GM20000 (cell line): ENCODE measurements at places on chromosomes 7 and 10.

GRCh38 chr10:77390481-77390891, 247.1 kb downstream of the KCNMA1 start:
- DNase-seq: no peak

GRCh38 chr7:143947111-143947510, 7.5 kb upstream of the OR2F1 start:
- DNase-seq: no peak

GRCh38 chr7:71987200-71987767, 424.9 kb downstream of the CALN1 start:
- DNase-seq: no peak

DNA sequence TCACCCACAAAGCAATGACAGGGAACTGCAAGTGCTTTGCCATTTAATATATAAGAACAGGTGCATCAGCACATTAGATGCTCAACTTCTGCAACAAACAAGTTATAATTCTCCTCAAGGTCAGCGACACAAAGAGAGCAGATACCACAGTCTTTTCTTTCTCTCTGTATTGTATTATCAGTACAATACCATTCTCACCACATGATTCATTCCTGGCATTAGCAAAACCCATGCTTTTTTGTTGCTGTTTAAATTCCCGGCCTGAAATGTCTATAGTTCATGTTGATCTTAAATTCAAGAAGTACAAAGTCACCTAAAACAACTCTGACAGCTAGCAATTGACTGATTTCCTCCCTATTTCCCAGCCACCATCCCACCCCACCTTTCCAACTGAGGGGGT, 111.8 kb upstream of the FEZF1 start:
- DNase-seq: no peak

GRCh38 chr10:86162036-86162435, 204.6 kb downstream of the GRID1 start:
- DNase-seq: no peak

DNA sequence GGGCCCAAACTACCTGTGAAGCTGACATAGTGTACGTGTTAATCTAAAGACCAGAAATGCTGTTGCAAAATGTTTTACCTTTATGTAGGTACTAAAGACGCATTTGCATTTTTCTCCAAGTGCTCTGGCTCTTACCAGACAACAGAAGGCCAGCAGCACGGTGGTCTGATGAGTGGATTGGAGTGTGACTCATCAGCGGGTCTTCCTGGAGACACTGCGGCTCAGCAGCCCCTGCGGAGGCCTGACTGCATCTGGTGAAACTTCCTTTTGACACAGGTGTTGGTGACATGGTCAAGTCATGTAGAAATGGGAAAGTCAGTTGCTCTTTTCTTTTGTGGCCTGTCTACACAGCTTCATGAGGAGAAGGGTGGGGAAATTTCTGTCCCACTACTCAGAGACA, 723.6 kb downstream of the INHBA start:
- no peak for DNase-seq

GRCh38 chr10:32959006-32959920, 1.2 kb upstream of the ITGB1 start:
- DNase-seq: peak; percentile 64

- DNase-seq: no peak
Observed at GRCh38 chr10:97175586-97175985, 10.2 kb downstream of the SLIT1 start.

DNA sequence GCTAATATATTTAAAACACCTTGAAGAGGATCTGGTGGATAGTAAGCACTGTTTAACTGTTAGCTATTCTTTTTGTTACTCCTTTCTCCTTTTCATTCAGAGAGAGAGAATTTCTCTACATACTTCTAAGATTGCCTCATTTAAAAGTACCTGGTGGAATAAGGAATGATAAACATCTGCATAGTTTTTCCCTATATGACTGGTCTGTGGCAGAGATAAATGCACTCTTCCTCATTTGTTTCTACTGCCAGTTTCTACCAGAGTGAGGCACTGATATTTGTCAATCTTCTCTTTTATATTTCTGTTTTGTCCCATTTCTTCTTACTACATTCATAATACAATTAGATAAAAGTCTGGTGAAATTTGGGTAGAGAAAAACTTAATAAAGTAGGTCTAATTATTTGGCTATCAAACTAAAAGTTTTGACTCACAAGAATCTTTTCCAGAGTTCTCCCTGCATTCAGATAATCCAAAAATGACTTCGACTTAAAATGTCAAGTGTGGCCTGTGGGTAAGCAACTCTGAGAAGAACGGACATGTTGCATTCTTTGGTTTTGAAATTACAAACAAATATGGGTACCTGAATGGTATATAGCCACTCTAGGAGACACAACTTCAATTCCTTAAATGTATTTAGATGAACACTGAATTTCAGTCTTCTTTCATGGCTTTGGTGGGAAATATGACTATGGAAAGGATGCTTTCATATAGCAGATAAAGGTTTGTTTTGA, 38.8 kb downstream of the RNLS start:
- no peak for DNase-seq

GRCh38 chr10:46518028-46518725, 38.3 kb downstream of the GPRIN2 start:
- DNase-seq: no peak

- no peak for DNase-seq
Observed at GRCh38 chr7:31761646-31762045, 74.6 kb downstream of the PPP1R17 start.

DNA sequence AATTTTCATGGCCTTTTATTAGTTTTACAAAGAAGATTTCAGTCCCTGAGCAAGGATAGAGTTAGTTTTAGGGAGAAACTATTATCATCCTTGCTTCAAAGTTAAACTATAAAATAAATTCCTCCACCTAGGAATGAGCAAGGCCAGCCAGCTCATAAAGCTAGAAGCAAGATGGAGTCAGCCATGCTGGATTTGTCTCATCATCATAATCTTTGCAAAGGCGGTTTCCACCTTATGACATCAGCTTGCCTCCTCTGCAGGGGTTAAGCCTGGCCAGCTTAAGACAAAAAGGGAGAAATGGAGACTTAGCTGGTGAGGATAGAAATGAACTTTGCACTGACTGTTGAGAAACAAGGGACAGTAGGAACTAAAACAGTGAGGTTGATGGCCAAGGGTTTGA, 18.7 kb downstream of the SSMEM1 start:
- DNase-seq: no peak

DNA sequence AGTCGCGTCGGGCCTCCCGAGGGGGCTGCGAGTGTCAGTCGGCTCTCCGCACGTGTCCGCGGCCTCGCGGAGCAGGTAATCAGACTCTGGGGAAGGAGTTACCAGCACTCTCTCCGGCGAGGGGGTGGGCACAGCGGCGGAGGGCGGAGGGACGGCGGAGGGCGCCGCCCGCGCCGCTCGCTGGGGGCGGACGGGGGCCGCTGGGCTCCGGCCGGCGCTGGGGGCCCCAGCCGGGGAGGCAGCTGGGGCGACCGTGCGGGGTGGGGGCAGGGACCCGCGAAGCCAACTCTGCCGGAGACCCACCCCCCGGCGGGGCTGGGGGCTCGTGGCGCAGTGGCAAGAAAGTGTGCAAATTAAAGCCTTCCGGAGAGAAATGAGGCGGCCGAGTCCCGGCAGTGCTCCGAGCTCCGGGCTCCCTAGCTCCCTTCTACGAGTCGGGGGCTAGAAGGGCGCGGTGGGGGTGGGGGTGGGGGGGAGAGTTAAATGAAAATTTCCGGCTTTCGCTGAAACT, at the start of gene CDK6:
Gene CDK6 (minus strand): TSS at position 85 of the 511 bp plus-strand sequence. CDS start 3,250 bp downstream, outside the sequence.
- peak; percentile 89 for DNase-seq

DNA sequence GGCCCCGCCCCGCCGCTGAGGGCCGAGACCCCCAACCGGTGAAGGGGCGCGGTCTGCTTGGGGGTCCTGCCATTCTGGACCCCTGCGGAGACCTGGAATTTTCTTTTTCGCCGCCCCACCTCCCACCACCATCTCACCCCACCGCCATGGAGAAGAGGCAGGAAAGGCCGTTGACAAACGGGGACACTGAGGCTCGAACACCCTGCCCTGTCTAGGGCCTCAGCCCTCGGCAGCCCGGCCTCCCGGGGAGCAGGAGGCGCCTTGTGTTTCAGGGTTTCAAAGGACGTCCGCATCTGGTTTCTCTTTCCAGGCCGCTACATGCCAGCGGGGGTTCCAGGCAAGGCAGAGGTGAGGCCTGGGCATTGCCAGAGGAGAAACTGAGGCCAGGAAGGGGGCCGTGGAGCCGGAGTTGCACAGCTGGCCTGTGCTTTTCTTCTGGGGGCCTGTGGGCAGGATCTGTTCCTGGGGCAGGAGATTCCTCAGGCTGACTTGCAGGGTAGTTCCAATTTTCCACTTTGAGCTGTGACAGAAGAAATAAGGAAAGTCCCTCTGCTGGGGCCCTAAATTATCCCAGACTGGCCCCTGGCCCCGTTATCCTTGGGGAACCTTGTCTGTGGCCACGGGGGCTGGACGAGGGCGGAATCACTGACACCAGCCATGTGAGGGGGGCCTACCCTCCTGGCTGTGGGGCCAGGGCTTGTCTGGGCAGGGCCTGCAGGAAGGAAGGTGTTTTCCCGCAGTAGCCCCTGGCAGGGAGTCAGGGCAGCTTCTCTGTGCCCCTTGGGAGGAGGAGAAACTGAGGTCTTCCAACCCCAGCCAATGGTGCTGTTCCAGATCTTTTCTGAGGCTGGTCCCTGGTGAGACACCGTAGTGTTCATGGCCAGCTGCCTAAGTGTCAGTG, 900 bp upstream of the MICALL2 start:
- peak; percentile 71 for DNase-seq

GRCh38 chr10:61452151-61452651, 980 bp downstream of the TMEM26 start:
- no peak for DNase-seq

GRCh38 chr7:105044449-105045070, 30.6 kb downstream of the KMT2E start:
- DNase-seq: no peak
